ENCODE measurements at places on chromosomes 5 and 9. TPM values are rescaled to one million over a fixed set of nuclear protein-coding genes. Genes with fewer than 3 reads are reported as not detected.
A peak's percentile ranks its signal among the peaks of the same experiment; 100 is the strongest.

Gene IFNA21
- not detected for total RNA-seq

Gene RANBP17
- total RNA-seq, result 3.6 TPM

Gene GARIN3
- total RNA-seq, result not detected

Gene SLC4A9
- total RNA-seq, result not detected

Gene CATSPER3
- 0.39 TPM for total RNA-seq

Gene DNAJA1
- total RNA-seq, result 74.9 TPM

Gene FAM13B
- 35.9 TPM for total RNA-seq

Gene SAXO1
- not detected for total RNA-seq

- no peak overlapping the region for H3K4me3 ChIP-seq
- no peaks in the 10 kb centered on the region for H3K36me3 ChIP-seq
- H3K27ac ChIP-seq, result peak overlapping the region; percentile 98
- peak; percentile 88 for DNase-seq
- no peaks in the 10 kb centered on the region for H3K27me3 ChIP-seq
- H3K4me1 ChIP-seq, result no peaks in the 10 kb centered on the region
These were observed 5.9 kb downstream of the FAM78A start for GRCh38 chr9:131270171-131271015.

DNA sequence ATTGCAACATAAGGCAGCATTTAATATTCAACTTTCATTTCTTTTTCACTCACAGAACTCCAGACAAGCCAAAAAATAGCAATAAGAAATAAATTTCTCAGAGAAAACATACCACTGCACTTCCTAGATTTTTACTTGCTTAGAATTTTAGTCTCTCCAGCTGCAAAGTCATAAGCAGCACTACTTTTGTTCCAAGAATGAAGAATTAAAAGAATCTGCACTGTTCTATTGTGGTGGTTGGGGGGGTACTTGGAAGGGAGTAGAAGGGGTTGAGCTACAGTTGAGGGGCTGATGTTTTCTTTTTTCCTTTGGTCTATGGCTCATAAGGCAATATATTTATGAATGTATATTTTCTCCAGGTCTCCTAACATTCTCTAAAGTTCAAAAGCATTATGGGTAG, 144.5 kb downstream of the KIAA0825 start:
- H3K36me3 ChIP-seq, result no peaks in the 10 kb centered on the region
- H3K27ac ChIP-seq, result no peak overlapping the region
- H3K27me3 ChIP-seq, result no peaks in the 10 kb centered on the region
- H3K4me3 ChIP-seq, result no peak overlapping the region

- DNase-seq, result no peak
- no peaks in the 10 kb centered on the region for H3K4me1 ChIP-seq
- no peaks in the 10 kb centered on the region for H3K36me3 ChIP-seq
These were observed 59.1 kb downstream of the GTF3C4 start for GRCh38 chr9:132729235-132729890.

DNA sequence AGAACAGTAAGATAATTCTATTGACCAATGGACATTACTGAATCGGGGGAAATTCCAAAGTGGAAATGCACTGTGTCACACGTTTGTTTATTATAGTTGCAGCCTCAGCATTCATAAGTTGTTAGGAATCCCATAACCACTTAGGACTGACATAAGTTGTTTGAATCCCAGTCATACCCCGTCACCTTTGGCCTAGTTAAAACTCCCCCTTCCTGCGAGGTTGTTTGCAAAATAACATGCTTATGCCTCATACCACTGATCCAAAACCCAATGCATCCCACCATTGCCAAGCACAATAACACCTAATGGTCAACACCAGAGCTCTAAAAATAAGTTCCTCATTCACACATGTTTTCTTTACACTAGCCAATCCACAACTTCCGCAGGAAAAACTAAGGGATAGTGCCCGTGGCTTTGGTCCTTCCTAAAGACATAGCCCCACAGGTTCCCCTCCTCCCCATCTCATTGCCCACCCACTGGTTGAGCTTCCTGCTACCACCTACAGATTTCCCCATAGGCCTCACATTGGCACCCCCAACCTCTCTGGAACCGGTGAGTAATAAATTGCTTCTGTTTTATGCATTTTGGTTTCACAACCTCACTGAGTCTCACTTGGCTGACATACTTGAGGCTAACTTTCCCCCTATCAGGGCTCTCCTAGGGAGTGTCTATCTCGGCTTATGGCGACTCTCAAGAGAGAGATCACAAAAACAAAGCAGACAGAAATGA, 42.3 kb upstream of the MUSK start:
- H3K27ac ChIP-seq, result no peak overlapping the region
- H3K27me3 ChIP-seq, result no peaks in the 10 kb centered on the region
- no peak overlapping the region for H3K4me3 ChIP-seq

DNA sequence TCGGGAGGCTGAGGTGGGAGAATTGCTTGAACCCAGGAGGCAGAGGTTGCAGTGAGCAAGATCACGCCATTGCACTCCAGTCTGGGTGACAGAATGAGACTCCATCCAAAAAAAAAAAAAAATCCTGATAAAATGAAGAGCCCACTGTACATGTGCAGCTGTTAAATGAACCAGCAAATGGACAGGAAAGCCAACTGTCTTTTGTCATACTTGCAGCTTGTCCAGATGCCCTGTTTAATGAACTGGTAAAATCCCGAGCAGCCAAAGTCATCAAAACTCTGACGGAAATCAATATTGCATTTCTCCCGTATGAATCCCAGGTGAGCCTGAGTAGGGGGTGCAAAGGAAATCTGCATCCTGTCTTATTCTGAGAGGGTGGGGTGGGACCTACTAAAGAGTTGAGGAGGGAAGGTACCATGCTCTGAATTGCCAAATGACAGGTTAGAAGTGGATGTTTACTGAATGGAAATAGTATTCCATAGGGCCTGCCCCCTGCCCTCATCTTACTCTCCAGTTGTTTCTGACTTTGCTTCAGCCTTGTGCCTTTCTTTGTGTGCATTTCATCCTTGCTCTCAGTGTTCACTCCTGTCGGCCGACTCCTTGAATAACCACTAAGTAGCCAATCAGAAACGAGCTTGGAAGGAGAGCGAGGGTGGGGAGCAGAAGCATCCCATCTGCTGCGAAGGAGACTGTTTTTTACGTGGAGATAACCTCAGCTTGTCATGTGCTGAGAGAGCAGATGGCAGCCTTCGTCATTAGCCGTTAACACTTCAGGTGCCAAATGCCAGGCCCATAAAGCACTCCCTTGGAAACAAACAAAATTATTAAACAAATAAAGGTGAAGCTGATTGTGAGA, 45.7 kb upstream of the CFAP157 start:
- no peak overlapping the region for H3K27ac ChIP-seq
- peaks cover 57% of the 10 kb centered on the region for H3K36me3 ChIP-seq
- H3K4me3 ChIP-seq, result no peak overlapping the region

DNA sequence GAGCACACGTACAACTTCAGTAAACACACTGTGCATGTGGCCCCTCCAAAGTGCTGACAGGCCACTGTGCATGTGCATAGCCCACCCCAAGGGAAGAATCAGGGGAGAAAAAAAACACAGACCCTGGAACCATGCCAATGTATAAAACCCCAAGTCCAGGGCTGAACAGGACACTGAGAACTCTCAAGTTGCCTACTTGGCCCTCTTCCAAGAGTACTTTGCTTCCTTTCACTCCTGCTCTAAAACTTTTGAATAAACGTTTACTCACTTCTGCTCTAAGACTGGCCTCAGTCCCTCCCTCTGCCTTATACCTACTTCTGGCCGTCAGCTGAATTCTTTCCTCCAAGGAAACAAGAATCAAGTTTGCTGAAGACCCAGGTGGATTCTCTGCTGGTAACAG, 77.7 kb upstream of the NFIB start:
- H3K27ac ChIP-seq, result no peak overlapping the region
- no peaks in the 10 kb centered on the region for H3K4me1 ChIP-seq
- no peaks in the 10 kb centered on the region for H3K27me3 ChIP-seq
- DNase-seq, result no peak
- H3K4me3 ChIP-seq, result no peak overlapping the region
- H3K36me3 ChIP-seq, result no peaks in the 10 kb centered on the region

GRCh38 chr5:172178301-172178987, 9.6 kb downstream of the STK10 start:
- no peaks in the 10 kb centered on the region for H3K27me3 ChIP-seq
- no peak overlapping the region for H3K4me3 ChIP-seq

DNA sequence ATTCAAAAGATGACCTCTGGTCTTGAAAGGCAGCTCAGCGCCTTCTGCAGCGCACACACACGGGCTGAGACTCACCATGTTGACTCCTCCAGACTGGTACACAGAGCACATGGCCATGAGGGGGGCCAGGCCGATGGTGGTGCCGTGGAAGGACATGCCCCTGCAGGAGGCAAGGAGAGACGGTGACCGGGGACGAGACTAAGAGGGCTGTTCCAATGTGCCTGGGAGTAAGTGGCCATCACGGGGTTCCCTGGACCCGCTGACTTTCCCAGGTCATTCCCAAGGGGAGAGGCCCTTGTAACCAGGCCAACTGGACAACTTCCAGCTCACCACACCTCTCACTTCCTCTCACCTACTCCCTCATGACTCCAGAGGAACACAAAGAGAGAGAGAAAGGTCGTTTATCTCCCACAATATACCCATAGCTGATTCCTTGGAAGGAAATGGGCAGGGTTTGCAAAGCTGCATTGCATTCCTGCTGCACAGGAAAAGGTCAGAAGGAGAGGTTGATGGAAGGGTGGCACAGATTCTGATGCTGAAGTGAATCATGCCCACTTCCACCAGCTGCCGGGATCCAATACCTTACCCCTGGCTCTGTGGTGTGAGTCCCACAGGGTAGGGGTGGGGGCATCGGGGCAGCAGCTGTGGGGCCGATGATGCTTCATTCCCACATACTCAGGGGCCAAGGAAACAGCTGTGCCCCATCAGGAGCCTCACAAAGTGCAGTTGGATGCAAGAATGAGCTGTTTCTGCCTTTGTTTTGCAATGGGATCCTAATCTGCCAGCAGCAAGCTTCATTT, 47.2 kb downstream of the NIPAL4 start:
- H3K27me3 ChIP-seq, result no peaks in the 10 kb centered on the region
- no peak for DNase-seq
- H3K4me1 ChIP-seq, result peaks cover 26% of the 10 kb centered on the region

DNA sequence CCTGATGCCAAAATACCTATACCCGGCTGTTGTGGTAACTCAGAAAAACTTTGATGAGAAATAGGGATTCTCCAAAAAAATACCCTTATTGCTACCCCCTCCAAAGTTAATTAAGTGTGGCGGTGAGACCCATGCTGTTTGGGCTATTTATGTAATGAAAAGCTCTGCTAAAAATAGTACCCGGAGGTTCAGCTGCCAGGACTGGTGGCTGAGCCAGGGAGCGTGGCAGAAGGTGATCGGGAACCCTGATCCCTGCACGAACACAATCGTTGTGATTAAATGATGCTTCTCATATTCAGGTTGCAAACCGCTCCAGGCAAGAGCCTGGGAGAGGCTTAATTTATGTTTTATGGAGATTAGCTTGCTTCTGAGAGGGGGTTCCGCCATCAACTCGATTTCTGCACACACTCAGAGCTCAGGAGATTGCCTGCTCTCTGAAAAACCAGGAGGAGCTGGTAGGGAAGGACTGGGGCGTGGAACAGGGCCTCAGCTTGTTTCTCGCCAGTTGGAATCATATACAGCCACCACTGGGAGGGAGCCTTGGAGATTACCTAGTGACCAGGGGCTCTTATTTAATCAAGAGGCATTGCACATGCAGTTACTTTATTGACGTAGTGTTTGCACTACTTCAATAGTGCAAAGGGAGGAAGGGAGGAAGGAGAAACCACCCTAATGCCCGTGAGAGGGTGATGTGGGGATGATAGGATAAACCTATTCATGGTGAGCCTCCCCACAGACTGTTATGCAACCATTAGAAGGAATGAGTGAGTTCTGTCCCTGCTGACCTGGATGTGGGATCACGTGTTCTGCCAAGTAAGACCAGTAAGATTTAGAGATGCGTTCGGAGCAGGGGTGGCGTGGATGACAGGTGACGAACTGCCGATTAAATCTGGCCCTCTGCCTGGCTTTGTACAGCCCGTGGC, 23.4 kb downstream of the HRH2 start:
- H3K27me3 ChIP-seq, result no peaks in the 10 kb centered on the region
- DNase-seq, result no peak
- no peak overlapping the region for H3K4me3 ChIP-seq
- peaks cover 48% of the 10 kb centered on the region for H3K4me1 ChIP-seq
- H3K27ac ChIP-seq, result peak overlapping the region; percentile 91
- peaks cover 9% of the 10 kb centered on the region for H3K36me3 ChIP-seq

GRCh38 chr9:124265551-124265950, 7.8 kb downstream of the NEK6 start:
- no peak overlapping the region for H3K4me3 ChIP-seq
- DNase-seq, result no peak
- H3K27me3 ChIP-seq, result no peaks in the 10 kb centered on the region
- no peaks in the 10 kb centered on the region for H3K36me3 ChIP-seq

DNA sequence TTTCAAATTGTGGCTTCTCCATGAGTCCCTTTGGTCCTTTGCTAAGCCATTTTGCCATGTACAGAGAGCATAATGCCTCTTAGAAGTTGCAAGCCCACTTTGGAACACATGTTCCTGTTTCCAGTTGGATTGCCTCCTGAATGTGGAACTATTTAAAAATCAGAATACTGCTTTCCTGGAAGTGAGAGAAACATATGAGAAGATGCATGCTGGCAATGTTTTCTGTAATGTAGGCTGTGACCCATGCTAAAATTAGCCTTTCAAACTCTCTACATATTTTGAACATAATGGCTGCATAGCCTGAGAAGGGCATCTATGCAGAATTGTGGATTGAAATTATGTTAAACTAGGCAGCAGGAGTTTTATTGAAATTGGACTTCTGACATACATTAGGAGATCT, 175.5 kb upstream of the PAPPA start:
- no peak overlapping the region for H3K27ac ChIP-seq
- H3K27me3 ChIP-seq, result no peaks in the 10 kb centered on the region
- H3K36me3 ChIP-seq, result no peaks in the 10 kb centered on the region
- H3K4me1 ChIP-seq, result no peaks in the 10 kb centered on the region

GRCh38 chr5:177096162-177097015, 9.7 kb downstream of the FGFR4 start:
- no peaks in the 10 kb centered on the region for H3K27me3 ChIP-seq
- peaks cover 30% of the 10 kb centered on the region for H3K4me1 ChIP-seq
- no peak for DNase-seq

- no peak overlapping the region for H3K27ac ChIP-seq
- no peaks in the 10 kb centered on the region for H3K4me1 ChIP-seq
- peaks cover 52% of the 10 kb centered on the region for H3K36me3 ChIP-seq
- no peak for DNase-seq
- H3K4me3 ChIP-seq, result no peak overlapping the region
- H3K27me3 ChIP-seq, result no peaks in the 10 kb centered on the region
These were observed 32.1 kb downstream of the TARS1 start for GRCh38 chr5:33472805-33473409.
